Skin of body (tissue), 3 donors: ENCODE measurements at places on chromosomes 4 and X. TPM values are rescaled to one million over a fixed set of nuclear protein-coding genes. Genes with fewer than 3 reads are reported as not detected.

ADH1B gene
- 175 TPM for total RNA-seq

SHOX gene
- total RNA-seq: not detected

RAB41 gene
- not detected for total RNA-seq

TMPRSS11B gene
- total RNA-seq: not detected

NAT8L gene
- total RNA-seq: 1.2 TPM

CFI gene
- 10.1 TPM for total RNA-seq

DNA sequence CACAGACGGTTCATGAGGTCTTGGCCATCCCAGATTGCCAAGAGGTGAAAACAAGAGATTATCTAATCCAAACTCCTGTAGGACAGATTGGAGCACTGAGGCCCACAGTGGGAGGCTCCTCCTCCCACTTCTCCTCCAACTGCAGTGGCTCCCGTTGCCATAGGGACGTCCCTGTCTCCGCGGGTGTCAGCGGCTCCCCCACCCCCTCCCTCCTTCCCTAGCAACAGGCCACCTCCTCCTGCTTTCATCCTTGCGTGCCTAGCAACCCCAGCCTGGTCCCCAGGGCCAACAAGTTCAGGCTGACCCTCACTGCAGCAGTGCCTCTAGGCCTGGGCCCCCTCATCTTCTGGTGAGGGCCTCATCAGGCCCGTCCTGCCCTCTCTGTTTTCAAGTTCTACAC, 6.8 kb upstream of the IQSEC2 start:
- DNase-seq: no peak

DNA sequence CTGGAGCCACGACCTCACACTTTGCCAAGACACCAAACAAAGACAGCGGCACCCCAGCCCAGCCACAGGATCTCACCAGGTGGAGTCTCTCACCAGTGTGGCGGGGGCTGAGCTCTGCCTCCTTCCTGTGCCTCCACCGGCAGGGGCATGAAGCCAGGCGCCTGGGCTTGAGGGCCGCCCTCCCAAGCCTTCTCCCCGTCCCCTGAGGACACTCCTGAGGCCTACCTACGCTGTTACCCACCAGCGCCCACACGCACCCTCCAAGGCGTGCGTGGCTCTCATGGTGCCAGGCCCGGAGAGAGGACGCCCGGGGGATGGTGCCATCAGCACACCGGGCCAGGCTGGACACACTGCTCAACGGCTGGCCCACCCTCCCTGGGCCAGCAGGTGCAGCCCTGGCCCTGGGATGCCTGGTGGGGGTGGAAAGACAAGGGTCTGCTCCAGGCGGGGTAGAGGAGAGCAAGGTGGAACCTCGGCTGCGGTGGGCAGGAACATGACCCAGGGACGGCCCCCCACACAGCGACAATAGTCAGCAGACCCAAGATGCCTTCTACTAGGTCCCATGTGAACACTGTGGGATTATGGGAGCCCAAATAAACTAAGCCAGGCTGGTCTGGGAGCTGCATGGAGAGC, 22.1 kb downstream of the NELFA start:
- no peak for DNase-seq

- peak; percentile 31 for DNase-seq
Measured at GRCh38 chrX:110432906-110433215, 74.2 kb downstream of the RTL9 start.

GRCh38 chrX:134324359-134324758, 87.4 kb downstream of the CCDC160 start:
- DNase-seq: no peak

DNA sequence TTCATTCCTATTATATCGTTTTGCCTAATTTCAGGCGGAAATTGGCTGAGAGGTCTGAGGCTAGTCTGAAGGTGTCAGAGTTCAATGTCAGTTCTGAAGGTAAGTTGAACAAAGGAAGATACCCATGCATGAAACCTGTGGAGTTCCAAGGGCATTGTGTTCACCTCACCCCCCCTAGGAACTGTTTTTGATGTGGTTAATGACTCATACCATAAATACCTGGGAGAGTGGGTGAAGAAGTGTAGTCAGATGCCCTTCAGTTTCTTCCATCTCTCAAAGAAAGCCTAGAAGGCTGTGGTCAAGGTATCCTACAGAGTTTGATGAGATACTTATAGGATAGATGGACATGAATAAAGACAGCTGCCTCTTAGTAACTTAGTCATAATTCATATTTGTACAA, 2.7 kb downstream of the UTP14A start:
- DNase-seq: no peak

DNA sequence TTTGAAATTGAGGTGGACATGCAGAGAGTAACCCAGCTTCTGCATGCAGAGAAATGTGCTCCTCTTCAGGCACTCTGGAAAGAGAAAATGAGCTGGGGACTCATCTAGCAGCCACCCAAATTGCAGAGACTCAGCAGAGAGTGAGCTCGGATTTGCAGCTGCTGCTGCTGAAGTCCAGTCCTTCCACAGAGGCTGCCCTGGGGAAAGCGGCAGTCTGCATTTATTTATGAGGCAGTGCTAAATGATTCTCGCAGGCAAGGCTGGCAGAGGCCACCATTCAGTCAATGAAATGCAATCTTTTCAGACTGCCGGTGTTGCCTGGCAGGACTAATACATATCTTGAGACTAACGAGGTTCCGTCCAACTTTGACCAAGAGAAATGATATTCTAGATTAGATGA, 404.8 kb downstream of the NLGN4X start:
- no peak for DNase-seq
